ENCODE measurements at places on chromosomes 6 and 20. TPM values are rescaled to one million over a fixed set of nuclear protein-coding genes. Genes with fewer than 3 reads are reported as not detected.

Gene ATP9A
- 0.65 TPM for total RNA-seq

Gene CENPQ
- total RNA-seq: 17.5 TPM

Gene HLA-DOB
- 11.6 TPM for total RNA-seq

Gene TINAG
- total RNA-seq: not detected

Gene NOTCH4
- total RNA-seq: 1.3 TPM

Gene PDE10A
- not detected for total RNA-seq

Gene PKIB
- total RNA-seq: 0.90 TPM

Gene MYB
- 50.9 TPM for total RNA-seq

Gene E2F1
- total RNA-seq: 72.0 TPM

Gene TBC1D32
- total RNA-seq: 8.1 TPM

Gene SPTLC3
- 0.77 TPM for total RNA-seq

Gene CST2
- not detected for total RNA-seq

Gene RGS17
- not detected for total RNA-seq

DNA sequence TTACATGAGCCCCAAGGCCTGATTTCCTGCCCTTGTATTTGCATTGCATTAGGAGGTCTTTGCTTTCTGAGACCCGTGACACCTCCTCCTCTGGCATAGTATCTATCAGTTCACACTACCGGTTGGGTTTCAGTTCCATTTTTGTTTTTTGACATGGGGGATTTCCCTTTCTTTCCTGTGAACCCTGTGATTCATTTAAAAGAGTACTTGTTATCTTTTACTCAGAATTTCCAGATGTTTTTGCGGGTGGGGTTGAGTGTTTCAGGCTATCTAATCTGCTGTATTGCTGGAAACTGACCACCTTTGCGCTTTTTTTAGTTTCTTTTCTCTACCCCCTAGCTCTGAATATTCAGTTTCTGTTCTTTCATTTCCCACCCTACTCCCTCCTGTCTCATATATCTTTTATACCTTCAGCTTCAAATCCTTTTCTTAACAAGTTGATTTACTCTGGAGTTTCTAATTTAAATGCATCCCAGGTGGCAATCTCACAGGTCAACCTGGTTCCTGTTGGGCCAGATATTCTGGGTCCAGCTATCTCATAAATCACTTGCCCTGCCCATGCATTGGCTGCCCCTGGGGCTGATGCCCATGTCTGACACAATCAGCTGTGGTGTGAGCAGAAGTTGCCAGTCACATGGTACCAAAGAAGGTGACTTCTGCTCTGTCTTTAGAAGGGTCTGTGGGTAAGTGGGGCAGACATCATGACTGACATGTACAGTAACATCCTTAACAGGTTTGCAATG is 14.3 kb upstream of the NCOA3 start:
- DNase-seq: peak; percentile 84

DNA sequence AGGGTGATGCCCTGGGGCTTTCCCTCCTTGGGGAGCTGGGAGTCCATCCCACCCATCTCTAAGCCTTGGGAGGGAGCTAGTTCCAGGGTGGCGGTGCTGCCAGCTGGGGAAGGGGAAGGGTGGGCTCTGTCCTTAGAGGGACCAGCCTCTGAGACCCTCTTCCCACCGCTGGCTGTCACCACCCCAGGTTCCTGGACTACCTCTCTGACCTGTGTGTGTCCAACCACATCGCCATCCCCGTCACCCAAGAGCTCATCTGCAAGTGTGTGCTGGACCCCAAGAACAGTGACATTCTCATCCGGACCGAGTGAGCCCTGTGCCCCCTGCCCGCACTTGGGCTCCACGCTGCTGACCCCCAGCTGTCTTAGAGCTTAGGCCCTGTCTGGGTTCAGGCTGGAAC is 43.2 kb downstream of the UQCC2 start:
- DNase-seq: no peak

- no peak for DNase-seq
Measured at GRCh38 chr6:79810185-79810705, 137.1 kb downstream of the ELOVL4 start.

- no peak for DNase-seq
Measured at GRCh38 chr20:59962155-59962554, 3.9 kb downstream of the CDH26 start.

- no peak for DNase-seq
Measured at GRCh38 chr20:57439432-57439831, 48.2 kb downstream of the RBM38 start.

DNA sequence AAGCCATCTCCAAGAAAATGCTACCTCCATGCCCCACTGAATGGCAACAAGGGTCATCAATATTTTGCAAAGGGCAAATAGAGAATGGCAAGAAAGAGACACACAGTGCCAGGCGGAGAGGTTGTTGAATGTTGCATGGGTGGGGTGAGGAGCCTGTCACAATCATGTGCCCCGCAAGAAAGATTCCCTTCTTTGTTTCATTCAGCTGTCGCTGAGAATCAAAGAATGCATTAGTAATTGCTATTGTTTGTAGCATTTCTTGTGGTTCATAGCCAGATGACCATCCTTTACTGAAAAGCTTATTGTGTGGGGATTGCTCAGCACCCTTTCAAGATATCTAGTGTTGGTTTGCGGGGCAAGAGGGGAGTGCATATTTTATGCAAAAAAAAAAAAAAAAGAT is 166.5 kb upstream of the QKI start:
- no peak for DNase-seq

GRCh38 chr20:52684176-52684575 is 288.0 kb upstream of the TSHZ2 start:
- DNase-seq: no peak

GRCh38 chr20:63704749-63705117 is 3.0 kb downstream of the ARFRP1 start:
- no peak for DNase-seq

DNA sequence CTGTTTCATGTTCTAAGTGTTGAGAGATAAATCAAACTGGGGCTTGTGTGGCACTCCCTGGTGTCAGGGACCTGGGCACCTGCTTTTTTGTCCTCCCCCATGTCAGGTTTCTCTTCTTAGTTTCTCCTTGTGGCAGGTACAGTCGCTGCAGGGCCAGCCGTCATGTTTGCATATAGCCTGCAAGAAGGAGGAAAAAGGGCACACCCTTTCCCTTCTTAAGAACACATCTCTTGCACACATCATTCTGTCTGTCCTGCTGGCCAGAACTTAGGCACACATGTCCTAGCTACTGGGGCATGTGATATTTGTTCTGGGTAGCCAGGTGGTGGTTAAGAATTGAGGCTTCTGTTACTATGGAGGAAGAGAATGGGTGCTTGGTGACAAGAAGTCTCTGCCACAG is 27.9 kb downstream of the CDC5L start:
- DNase-seq: no peak

DNA sequence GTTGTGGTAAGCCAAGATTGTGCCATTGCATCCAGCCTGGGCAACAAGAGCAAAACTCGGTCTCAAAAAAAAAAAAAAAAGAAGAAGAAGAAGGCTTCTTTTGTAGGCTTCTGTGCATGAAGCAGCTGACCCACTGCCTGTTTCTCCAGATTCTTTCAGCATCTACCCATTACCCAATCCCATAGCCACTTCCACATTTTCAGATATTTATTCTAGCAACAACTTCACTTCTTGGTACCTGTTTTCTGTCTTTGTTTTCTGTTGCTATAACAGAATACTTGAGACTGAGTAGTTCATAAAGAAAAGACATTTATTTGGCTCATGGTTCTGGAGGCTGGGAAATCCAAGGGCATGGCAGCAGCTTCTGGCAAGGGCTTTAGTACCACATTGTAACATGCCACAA is 95.3 kb upstream of the SGK1 start:
- no peak for DNase-seq

GRCh38 chr6:140052736-140053729 is 678.6 kb upstream of the CITED2 start:
- no peak for DNase-seq

GRCh38 chr20:10157549-10157948 is 61.1 kb upstream of the SNAP25 start:
- DNase-seq: no peak

DNA sequence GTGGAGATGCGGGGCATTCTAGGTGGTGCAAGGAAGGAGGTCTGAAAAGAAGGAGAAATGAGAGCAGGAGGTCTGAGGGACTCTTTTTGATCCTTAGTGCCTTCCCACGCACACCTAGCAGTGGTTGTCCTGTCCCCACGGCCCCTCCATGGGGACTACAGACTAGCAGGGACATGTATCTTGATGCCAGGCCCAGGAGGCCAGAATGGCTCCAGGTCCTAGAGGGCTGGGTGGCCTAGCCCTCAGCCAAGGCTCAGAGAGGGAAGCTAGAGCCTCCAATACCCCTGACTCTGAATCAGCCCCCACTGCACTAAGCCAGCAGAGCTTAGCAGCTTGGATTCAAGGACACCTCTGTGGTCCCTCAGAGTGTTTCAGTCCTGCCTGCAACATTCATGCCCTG is 16.7 kb upstream of the BLCAP start:
- DNase-seq: no peak

DNA sequence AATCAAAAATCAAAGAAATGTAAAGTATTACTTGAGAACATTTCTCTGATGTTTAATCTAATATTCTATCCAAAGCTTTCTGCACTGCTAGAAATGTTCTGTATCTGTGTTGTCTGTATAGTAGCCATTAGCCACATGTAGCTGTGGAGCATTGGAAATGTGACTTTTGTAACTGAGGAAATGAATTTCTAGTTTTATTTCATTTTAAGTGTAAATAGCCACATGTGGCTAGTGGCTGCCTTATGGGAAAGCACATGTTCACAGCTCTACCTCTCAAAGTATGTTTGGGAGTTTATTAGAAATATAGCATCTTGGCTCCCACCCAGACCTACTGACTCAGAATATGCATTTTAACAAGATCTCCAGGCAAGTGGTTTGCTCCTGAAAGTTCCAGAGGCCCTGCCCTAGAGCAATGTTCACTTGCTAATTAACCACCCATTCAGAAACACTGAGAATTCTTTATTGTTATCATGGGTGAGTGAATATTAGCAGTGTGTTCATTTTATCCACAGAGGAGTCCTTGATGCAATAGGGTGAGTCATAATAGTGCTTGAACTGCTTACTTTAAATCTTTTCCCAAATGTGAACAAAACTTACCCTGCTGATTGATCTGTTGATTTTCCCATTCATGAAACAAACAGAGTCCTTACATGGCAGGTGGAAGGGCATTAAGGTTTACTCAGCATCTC is 282.7 kb downstream of the PLCB1 start:
- no peak for DNase-seq

- no peak for DNase-seq
Measured at GRCh38 chr6:166025149-166025898, 142.3 kb downstream of the TBXT start.

DNA sequence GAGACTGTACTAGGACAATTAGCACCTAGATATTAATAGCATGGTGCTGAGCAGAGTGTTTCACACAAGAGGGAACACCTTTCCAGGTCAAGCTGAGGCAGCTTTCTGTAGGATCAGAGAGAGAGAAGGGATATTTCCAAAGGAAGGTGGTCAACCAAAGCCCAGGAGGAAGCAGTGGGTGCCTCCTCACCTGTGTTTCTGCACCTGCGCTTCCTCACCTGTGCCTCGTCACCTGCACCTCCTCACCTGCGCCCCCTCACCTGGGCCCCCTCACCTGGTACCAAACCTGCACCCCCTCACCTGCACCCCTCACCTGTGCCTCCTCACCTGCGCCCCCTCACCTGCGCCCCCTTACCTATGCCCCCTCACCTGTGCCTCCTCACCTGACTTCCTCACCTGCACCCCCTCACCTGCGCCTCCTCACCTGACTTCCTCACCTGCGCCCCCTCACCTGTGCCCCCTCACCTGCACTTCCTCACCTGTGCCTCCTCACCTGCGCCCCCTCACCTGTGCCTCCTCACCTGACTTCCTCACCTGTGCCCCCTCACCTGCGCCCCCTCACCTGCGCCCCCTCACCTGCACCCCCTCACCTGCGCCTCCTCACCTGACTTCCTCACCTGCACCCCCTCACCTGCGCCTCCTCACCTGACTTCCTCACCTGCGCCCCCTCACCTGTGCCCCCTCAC is 67.9 kb downstream of the TTLL2 start:
- DNase-seq: no peak

- DNase-seq: no peak
Measured at GRCh38 chr6:53627391-53628218, 38.0 kb downstream of the KLHL31 start.

GRCh38 chr6:71040043-71040442 is 83.2 kb upstream of the B3GAT2 start:
- DNase-seq: no peak

GRCh38 chr20:8435285-8436035 is 303.4 kb downstream of the PLCB1 start:
- DNase-seq: no peak

GRCh38 chr6:56406276-56407269 is 159.2 kb upstream of the COL21A1 start:
- no peak for DNase-seq

DNA sequence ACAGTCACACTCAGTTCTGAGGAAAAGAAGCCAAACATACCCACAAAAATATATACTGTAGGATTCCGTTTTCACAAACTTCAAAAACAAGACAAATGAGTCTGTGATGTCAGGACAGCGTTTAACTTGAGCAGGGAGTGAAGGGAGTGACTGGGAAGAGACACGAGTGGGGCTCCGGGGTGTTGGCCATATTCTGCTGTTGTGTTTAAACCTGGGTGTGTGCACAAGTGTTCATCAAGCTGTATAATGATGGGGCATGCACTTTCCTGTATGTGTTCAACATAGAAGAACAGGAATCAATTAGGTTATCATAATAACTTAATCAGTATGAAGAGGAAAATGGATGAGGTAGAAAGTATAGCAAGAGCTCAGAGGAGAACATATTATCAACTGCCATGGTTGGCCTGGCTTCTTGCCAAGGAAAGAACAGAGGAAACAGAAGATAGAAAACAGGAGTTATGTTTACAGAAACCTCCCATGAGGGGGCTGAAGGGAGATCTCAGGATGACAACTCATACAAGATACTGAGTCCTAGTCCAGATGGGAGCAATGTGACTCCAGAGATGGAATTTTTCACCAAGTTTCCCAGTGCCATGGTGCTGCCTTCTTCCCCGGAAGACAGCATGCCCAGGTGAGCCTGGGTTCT is 15.1 kb upstream of the AFDN start:
- DNase-seq: no peak

GRCh38 chr6:2976571-2977085 is 5.3 kb upstream of the SERPINB6 start:
- DNase-seq: no peak
